Left ventricle myocardium inferior (tissue), 1 donor: ENCODE measurements at places on chromosomes 7 and 10.

- no peaks in the 10 kb centered on the region for H3K27me3 ChIP-seq
- no peak overlapping the region for H3K4me3 ChIP-seq
- H3K4me1 ChIP-seq, result no peaks in the 10 kb centered on the region
- DNase-seq, result no peak
- H3K27ac ChIP-seq, result no peak overlapping the region
These were observed 41.0 kb upstream of the TMEM248 start for GRCh38 chr7:66880053-66880452.

DNA sequence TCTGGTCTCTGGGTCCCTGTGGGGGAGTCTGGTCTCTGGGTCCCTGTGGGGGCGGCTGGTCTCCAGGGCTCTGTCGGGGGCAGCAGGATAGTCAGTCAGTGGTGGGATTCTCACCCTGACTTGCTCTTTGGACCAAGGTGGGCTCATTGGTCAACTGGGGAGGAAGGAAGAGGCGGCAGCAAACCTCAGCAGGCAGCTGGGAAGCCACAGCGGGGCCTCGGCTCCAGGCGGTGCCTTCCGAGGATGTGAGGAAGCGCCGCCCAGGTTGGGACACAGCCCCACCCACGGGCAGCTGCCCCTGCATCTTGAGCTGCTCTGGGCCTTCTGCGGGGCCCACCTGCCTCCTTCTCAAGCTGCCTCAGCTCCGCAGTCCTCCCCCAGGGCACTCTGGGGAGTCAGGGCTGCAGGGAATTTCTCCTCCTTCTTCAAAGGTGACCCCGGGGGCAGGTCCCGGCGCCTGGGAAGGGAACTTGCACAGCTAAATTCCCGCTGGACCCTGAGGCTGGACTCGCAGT, 20.4 kb upstream of the KNDC1 start:
- peaks cover 50% of the 10 kb centered on the region for H3K27me3 ChIP-seq

DNA sequence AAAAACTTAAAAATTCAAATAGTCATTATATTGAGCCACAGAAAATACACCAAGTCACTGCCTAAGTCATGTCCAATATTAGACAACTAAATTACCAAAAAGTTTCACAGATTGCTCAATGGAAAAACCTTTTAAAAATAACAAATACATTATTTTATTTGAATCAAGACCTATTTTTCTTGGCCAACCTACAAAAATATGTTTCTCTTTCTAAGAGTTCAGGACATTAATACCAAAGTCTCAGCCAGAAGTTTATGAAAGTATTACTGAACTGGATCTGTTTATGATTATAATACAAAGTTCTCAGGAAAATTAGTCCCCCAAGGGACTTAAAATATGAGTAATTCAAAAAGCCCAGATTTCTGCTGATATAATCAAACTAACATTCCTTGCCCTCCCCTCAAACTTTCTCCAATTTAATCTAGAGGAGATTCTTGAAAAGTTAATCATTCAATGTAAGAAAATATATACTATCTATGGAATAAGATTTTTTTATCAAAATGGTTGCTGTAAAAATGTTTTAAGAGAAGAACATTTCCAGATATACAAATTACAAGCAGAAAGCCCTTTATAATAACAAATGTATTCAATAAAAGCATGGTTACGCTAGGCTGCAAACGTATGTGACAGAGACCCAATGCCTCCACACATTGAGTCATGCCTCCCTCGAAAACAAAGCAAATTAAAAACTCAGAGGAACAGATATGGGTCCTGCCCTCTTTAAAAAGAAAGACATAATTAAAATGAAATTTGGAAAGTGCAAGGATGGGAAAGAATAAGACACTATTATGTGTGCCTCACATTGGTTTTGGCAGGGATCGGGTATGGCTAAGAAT, 381.6 kb downstream of the PARD3 start:
- no peak for DNase-seq
- H3K27ac ChIP-seq, result peak overlapping the region; percentile 53
- peaks cover 30% of the 10 kb centered on the region for H3K4me1 ChIP-seq
- no peaks in the 10 kb centered on the region for H3K27me3 ChIP-seq

DNA sequence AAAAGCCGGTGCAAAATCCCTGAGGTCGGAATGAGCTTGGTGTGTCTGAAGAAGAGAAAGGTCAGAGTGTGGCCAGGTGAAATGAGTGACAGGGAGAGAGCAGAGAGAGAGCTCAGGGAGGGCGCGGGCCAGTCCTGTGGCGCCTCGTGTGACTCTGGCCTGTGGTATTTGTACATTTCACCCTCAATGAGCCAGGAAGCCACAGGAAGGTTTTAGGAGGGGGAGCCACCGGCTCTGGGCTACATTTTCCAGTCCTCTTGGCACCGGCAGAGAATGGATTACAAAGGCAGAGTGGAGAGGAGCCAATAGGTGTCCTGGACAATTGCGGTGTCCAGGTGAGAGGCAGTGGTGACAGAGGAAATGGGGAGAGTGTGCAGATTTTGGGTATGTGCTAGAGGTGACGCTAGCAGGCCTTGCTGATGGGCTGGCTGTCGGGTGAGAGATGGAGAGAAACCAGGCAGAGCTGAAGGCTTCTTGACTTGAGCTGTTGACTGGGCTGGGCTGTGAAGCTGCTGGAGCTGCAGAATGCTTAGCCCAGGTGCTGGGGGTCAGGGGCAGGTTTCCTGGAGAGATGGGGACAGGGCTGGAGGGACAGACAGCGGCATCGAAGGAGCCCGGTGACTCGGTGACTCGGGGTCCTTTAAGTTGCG, 38.1 kb downstream of the COL13A1 start:
- no peaks in the 10 kb centered on the region for H3K36me3 ChIP-seq
- DNase-seq, result no peak

DNA sequence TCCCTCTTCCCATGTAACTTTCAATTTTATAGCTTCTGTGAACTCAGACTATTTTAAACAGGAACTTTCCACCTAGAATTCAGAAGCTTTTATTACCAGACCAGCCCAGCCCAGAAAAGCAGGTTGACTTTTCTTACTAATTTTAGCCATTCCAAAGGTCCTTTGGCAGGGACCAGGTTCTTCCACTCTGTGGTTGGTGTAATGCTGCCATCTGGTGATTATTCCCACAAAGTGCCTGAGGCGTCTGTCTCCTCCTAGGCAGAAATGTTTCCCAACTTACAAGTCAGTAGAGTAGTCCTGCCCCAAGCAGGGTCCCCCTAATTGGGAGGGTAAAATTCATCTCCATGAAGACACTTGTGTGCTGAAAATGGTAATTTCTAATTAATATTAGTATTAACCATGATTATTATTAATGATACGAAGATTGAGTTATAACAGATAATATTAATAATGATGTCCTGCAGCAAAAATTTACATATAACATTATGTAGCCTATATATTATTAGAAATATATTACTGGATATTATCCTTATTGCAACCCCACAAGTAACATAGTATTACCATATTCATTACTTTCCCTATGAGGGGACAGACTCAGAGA, 53.0 kb upstream of the PPP1R17 start:
- H3K36me3 ChIP-seq, result no peaks in the 10 kb centered on the region
- no peak for DNase-seq
- H3K27ac ChIP-seq, result no peak overlapping the region
- H3K4me3 ChIP-seq, result no peak overlapping the region
- peaks cover 5% of the 10 kb centered on the region for H3K4me1 ChIP-seq
